Stimulated activated CD8-positive, alpha-beta memory T cell treated with anti-CD3 and anti-CD28 coated beads, Interleukin-4, amount 100 ng/mL, for 4 hours (primary cell): ENCODE measurements at places on chromosomes 3 and 15.

GRCh38 chr3:135992072-135992471 is 26.5 kb downstream of the PPP2R3A start:
- DNase-seq, result no peak

GRCh38 chr3:41986561-41986960 is 24.7 kb upstream of the ULK4 start:
- DNase-seq, result no peak

DNA sequence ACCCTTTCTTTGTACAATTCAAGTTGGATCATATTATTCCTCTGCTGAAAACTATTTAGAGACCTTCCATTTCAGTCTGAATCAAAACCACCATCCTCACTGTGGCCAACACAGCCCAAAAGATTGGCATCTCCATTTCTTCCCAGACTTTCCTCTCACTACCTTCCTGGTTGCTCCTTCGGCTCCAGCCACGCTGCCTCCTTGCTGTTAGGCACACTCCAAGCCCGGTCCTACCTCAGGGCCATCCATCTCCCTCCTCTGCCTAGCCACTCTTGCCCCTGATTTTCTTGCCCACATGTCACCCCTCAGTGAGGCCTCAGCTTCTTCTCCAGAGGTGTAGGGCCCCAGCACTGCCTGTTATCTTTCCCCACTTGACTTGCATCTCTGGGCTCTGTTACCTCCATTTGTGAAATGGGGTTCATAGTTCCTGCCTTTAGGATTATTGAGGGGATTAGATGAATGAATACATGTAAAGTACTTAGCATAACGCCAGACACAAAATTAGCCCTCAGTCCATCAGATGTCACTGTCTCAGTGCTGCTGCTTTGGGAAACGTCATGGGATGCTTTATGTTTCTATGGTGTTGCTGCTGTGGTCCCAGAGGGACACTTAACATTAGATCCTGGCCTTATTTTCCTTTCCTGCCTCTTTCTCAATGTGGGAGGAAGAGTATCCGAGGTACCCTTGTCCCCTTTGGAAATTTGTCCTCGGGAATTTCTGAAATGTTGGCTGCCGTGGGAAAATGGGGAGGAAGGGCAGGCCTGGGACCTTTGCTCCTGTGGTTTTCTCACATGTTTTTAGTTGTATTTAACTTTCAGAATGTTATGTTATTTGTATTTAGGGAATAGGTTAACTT is 31.3 kb downstream of the SNRK start:
- DNase-seq, result no peak

DNA sequence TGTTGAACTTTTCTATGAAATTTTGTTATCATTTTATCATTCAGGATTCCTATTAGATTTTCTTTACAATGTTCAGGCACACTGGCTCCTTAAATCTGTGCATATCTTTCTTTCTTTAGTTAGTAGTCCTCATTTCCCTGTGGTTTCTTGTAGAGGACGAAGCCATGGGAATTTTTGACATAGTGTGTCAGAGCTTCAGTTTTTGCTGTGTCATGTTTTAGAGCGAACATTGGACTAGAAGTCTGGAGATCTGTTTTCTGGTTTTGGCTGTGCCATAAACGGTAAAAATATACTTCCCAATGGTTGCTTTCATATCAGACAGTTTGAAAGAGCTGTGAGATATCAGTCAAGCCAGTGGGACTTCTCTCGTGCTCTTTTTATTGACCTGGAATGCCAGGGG is 105.2 kb downstream of the CHCHD4 start:
- no peak for DNase-seq

- DNase-seq, result no peak
Measured at GRCh38 chr15:70100474-70101341, 3.0 kb upstream of the TLE3 start.

- no peak for DNase-seq
Measured at GRCh38 chr3:134621854-134622253, 29.0 kb downstream of the KY start.

- no peak for DNase-seq
Measured at GRCh38 chr3:138692152-138692551, 83.6 kb downstream of the FAIM start.

- no peak for DNase-seq
Measured at GRCh38 chr3:101518421-101518871, 5.4 kb upstream of the SENP7 start.

GRCh38 chr3:133256787-133257483 is 142.9 kb upstream of the BFSP2 start:
- DNase-seq, result no peak

- DNase-seq, result no peak
Measured at GRCh38 chr3:184405075-184406030, 25.5 kb downstream of the CHRD start.

- DNase-seq, result no peak
Measured at GRCh38 chr3:187080799-187081450, 58.4 kb downstream of the RPL39L start.
